Ovary (tissue), 10 donors: ENCODE measurements at places on chromosomes 1 and 21.

DNA sequence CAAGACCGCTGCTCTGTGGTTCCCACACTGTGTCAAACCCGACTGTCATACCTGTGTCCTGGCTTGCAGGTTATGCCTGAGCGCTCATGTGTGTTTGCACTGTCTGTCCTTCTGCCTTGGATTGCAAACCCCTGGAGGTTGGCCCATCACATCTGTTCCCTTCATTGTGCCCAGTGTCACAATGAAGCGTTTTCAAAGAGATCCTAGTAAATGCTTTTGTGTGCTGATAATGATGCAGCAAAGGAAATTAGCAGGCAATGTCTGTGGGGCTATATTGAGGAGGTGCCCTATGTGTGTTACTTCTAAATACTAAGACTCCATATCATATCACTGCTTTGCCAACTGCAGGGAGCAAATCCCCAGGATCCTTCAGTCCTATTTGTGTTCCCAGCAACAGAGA lies 424.4 kb upstream of the NFIA start:
- H3K27me3 ChIP-seq: no peaks in the 10 kb centered on the region
- no peaks in the 10 kb centered on the region for H3K36me3 ChIP-seq
- no peak overlapping the region for H3K4me3 ChIP-seq
- no peak overlapping the region for H3K27ac ChIP-seq
- no peak for DNase-seq

DNA sequence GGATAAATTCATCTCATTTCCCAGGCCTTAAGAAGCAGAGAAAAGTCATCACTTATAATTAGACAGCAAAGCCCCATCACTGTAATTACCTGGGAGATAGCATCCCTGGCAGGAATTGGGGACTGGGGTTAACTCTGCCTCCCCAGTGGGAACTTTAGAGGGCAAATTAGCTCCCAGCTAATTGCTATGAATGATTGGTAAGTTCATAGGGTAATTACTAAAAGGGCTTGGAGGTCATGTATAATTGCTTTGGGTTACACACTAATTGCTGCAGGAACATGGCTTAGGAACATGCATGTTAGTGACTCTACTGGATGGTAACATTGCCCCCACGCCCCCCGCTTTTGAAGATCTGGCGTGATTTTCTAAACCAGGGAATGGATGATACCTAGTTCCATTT lies 64.8 kb downstream of the UBE2T start:
- no peaks in the 10 kb centered on the region for H3K36me3 ChIP-seq
- H3K27me3 ChIP-seq: no peaks in the 10 kb centered on the region
- DNase-seq: no peak
- no peaks in the 10 kb centered on the region for H3K4me1 ChIP-seq
- no peak overlapping the region for H3K27ac ChIP-seq
- H3K4me3 ChIP-seq: no peak overlapping the region

DNA sequence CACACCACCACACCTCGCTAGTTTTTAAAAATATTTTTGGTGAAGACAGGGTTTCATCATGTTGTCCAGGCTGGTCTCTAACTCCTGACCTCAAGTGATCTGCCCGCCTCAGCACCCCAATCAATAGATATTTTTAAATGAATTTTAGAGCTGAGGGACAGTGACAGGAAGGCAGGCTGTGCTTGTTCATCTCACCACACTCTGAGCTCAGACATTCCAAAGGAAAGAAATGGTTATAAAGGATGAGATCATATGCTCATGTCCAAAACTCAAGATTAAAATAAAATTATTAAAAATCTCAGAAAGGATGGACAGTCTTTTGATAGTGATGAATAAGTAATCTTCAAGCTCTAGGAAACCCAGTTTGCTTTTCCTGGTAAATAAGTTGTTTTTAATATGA lies 40.9 kb downstream of the L1TD1 start:
- DNase-seq: no peak
- H3K36me3 ChIP-seq: no peaks in the 10 kb centered on the region
- H3K4me1 ChIP-seq: no peaks in the 10 kb centered on the region
- H3K27ac ChIP-seq: no peak overlapping the region

DNA sequence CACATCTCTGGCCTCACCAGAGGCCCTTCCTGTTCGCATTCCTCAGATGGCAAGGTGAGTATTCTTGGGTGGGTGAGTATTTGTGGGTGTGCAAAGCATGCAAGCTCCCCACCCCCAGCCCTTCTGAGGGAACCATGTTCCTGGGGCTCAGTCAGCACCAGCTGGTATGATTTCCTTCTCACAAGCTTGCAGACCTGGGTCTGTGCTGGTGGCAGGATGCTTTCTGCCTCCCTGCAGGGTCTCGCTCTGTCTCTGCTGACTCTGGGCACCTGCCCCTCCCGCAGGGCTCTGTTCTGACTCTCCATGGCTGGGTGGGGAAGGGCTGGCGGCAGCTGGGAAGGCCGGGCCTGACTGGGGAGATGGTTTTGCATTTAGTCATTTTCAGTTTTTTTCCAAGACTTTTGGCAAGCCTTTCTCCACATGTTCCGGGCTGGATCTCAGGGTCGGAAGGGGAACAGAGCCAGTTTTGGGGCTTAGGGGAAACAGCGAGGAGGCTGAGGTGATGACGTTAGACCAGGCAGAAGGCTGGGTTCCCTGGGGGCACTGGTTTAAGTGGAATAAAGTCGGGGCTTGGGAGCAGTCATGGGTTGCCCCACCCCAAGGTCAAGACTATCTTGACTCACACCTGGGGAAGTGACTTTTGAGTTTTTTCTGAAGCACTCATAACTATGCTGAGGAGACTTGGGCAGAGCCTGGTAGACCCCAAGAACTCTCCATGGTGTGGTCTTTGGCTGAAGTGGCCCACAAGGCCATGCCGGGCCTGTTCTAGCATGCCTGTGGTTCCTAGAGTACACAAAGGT lies 6.2 kb downstream of the RASSF5 start:
- no peak overlapping the region for H3K27ac ChIP-seq
- H3K4me3 ChIP-seq: no peak overlapping the region
- H3K27me3 ChIP-seq: no peaks in the 10 kb centered on the region
- H3K36me3 ChIP-seq: no peaks in the 10 kb centered on the region
- peak; percentile 77 for DNase-seq

DNA sequence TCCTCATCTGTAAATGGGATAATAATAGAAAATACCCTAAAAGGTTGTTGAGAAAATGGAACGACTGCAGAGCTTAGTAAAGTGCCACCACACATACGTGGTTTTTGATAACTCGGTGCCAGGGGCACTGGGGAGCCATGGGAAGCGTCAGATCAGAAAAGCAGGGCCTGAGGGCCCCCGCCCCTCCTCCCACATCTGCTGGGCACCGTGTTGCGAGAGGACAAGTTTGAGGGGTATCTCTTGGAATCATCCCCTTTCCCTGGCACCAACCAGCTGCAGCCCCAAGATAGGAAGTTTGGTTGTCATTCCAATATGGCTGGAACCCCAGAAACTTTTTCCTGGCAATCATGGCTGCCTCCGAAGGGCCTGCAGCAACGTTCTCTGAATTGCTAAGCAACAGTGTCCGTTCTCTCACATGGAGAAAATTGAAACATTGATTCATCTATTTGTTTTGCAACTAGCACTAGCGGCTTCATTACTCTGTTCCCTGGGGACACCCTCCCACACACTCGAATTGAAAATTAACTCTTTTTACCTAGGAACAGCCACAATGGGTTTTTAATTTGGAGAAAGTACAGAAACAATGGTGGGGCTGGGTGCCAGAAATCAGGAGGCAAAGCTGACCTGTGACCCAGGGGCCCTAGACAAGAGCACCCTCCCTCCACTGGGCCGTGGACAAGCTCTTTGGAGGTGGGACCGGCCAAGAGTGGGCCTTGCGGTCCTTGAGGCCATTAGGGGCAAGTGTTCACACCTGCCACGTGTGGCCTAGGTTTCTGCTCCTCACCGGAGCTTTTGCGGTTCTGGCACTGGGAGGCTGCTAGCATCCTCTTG lies 190.0 kb upstream of the VAMP3 start:
- no peak overlapping the region for H3K27ac ChIP-seq
- no peaks in the 10 kb centered on the region for H3K36me3 ChIP-seq
- H3K4me3 ChIP-seq: no peak overlapping the region
- peak; percentile 0 for DNase-seq

DNA sequence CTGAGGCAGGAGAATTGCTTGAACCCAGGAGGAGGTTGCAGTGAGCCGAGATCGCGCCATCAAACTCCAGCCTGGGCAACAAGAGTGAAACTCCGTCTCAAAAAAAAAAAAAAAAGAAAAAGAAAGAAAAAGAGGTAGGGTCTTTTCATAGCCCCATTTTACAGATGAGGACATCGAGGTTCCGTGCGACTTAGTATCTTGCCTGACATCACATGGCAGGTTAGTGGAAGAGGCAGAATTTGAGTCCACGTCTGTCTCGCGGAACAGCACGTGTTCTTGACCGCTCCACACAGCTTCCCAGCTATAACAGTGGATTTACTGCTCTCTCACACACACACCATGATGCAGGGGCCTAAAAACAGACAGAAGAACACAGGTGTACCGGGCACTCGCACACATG lies 1.1 kb downstream of the CTRC start:
- H3K27me3 ChIP-seq: no peaks in the 10 kb centered on the region
- DNase-seq: no peak
- H3K27ac ChIP-seq: no peak overlapping the region
- H3K4me1 ChIP-seq: no peaks in the 10 kb centered on the region
- H3K4me3 ChIP-seq: no peak overlapping the region
- no peaks in the 10 kb centered on the region for H3K36me3 ChIP-seq
